Hindlimb muscle (tissue), 1 donor: ENCODE measurements at places on chromosomes 12 and 14. TPM values are rescaled to one million over a fixed set of nuclear protein-coding genes. Genes with fewer than 3 reads are reported as not detected.
A peak's percentile ranks its signal among the peaks of the same experiment; 100 is the strongest.

Gene RASSF9
- polyA plus RNA-seq = 1.8 TPM

GRCh38 chr14:101600891-101601605 is 39.8 kb downstream of the DIO3 start:
- no peak for DNase-seq

DNA sequence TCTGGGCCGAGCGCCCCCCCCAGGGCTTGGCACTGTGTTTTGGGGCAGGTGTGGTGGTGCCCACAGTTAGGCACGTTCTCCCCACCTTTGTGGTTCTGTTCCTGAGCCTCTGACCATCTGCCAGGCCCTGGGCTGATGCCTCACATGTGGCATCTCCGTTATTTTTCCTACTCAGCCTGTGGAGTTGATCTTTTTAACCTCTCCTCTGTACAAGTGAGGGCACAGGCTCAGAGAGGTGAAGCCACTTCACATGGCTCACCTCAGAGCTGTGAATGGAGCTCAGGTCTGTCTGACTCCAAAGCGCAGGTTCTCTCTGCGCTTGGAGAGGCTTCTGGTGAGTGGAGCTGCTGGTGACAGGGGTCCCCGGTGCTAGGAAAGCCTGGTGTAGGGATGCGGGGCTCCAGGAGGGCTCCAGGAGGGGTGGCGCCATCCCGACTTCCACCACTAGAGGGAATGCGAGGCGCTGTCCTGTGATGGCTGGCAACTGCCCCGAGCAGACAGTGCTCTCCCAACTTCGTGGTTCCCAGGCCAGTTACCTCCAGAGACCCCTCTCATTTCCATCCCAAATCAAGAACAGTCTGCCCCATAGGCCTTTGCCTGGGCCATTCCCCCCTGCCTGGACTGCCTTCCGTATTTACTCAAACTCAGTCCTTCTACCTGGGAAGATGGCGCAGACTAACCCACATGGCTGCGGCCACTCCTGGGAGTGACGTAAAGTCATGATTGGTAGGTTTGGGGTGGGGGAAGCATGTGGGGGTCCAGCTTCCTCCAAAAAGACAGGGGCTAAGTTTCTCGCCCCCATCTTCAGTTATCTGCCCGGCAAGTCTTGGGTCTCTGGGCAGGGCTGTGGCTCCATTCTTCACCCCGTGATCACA is 9.9 kb downstream of the BCL7A start:
- no peak for DNase-seq

GRCh38 chr12:39327510-39327909 is 115.4 kb downstream of the KIF21A start:
- DNase-seq = no peak

GRCh38 chr12:45727301-45727979 is 2.1 kb upstream of the ARID2 start:
- DNase-seq = peak; percentile 94

- DNase-seq = peak; percentile 75
Measured at GRCh38 chr12:56029666-56030293, 8.9 kb downstream of the IKZF4 start.

DNA sequence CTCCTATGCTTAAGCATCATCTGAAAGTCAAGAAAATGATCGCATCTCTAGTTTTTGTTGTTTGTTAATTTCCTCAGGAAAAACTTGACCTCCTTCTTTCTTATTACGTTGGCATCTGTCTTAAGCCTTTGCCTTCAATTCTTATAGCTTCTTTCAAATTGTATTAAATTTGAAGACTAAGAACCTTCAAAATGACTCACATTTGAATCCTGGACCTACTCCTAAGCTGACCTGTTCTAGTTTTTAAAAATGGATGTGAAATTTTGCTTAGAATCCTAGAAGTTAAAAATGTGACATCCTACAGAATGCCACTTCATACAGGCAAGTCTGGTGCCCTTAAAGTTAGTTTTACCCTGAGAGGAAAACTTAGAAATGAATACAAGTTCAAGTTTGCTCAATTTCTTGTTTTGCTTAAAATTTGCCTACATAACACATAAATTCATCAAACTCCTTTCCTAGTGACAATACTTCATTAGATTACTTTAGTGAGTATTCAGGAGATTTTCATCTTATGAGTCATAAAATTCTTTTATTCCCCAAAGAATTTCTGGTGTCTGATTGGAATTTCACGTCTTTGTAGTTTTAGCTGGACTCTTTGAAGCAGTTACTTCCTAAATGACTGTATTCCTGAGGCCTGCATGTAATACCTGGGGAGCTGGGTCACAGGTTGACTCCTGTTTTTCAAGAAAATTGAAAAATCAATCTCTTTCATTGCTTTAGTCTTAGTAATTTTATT is 152.3 kb downstream of the MSRB3 start:
- no peak for DNase-seq

DNA sequence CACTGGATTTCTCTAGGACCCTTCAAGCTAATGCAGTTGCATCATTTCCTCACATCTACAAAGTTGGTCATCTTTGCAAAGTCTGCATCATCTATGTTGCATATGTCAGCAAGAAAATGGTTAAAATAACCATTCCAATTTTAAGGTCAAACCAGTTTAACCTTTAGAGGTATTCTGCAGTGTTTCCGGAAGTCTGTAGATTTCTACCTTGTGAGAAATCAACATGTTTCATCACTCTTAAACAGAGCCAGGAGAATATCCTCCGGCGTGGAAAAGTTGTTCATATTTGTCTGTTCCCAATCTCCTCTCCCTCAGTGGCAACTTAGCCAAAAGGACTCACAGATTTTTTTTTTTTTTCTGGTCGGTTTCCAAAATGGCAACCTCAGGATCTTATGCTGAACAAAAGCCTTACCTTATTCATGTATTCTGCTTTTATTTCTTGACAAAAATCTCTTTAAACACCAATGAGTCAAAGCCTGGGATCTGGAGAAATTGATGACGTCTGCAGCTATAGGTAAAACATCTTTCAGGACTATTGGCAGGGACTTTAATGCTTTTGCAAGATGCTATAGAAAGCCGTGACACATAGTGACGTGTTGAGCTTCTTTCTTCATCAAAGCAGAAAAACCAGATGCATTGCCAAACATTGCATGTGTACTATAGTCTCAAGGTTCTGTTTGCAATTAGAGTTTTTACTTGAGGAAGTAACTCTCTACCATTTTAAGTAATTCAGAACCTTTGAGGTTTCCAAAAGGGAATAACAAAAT is 16.0 kb upstream of the CDK17 start:
- DNase-seq = no peak

GRCh38 chr12:70365648-70366518 is at the start of gene KCNMB4:
TSS of gene KCNMB4 (plus strand) at chr12:70366290. CDS start at chr12:70366735, 445 bp downstream.
- peak; percentile 68 for DNase-seq

DNA sequence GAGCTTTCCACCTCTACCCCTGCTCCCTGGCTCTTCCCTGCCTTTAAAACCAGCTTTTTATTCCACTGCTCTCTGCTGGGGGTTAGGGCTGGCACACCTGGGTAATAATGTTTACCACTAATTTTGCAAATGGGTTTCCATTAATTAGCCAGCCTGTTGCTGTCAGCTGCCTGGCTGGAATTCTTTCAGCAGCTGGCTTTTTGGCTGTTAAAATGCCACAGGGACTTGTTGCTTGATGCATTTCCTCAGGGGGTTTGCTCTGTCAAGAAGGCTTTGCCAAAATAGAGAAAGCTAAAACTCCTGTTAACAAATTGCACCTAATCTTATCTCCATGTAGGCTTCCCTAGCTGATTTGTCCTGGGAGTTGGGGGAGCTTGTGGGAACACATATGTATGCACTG is 51.8 kb upstream of the PSMC1 start:
- DNase-seq = no peak

- no peak for DNase-seq
Measured at GRCh38 chr12:113759135-113759534, 207.0 kb downstream of the RBM19 start.

Gene KRT72
- not detected for polyA plus RNA-seq

DNA sequence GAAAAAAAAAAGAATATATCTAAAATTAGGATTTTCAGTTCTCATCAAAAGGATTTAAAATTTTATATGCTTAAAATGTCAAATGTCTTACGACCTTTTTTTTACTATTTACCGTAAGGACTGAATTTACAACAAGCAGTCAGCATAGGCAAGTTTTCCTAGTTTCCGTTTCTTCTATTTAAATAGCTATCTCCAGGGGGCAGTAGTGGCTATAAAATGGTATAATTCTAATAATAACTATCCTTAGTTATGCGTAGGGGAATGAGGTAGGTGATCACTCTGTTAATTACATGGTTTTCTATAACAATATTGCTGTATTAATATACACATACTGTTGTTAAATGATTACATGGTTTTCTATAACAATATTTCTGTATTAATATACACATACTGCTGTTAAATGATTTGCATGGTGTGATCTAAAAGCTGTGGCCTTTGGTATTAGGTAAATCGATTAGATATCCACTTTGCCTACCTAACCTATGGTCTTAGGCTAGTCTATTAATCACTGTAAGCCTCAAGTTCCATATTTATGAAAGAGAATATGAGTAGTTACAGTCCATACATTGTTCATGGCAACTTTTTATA is 217.7 kb upstream of the PDZRN4 start:
- DNase-seq = no peak

Gene MYL6B
- 426 TPM for polyA plus RNA-seq

- peak; percentile 20 for DNase-seq
Measured at GRCh38 chr14:70822530-70823185, 13.3 kb upstream of the MAP3K9 start.
